ENCODE measurements at places on chromosomes 6 and 20.

DNA sequence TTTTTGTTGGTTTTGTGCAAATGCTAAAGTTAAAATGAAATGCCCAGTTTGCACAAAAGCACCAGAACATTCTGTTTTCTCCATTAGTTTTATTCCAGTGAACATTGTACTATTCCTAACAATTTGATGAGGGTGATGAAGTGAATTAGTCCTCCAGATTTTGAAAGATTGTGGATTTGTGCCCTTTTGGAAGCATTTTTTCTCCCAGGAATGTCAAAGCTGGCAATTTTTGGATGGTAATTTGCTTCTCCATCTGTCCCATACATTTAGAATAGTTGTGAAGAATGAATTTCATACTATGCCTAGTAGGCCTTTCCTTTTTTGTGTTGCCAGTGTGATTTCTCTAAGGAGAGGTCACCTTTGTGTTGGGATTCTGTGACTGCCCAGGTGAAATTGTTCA lies 797.2 kb downstream of the BCKDHB start:
- DNase-seq, result no peak

DNA sequence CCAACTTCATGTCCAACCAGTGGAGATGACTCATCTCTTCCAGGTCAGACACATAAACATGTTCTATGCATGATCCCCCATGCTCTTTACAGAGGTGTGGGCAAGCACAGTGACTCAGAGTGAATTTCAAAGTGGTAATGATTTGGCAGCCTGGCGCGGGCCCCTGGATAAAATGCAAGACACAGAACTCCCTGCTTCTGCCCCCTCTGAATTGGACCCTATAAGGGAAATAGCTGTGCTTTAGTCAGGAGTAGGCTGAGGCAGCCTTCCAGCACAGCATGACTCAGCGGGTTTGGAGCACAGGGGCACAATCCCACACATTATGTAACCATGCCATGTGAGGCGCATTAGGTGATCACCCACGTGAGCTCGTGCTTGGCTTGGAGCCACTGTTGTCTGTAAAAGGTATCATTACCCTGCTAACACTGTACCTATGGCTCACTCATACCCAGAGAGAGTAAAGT lies 127.4 kb downstream of the C6orf118 start:
- no peak for DNase-seq

DNA sequence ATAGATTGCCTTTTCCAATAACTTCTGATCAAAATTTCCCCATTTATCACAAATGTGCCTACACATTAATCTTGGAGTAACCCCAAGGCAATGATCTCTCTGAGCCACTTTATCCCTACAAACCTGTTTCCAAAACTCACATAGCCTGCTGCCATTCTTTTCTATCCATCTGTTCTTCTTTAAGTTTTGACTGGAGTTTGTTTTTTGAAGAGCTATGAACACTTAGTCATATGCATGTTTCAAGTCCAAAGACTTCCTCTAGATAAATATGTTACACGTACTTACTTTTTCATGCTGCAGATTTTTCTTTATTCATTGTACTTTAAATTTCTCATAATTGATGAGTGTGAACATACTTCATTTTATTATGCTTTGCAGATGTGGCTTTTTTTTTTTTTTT lies 488.9 kb upstream of the CITED2 start:
- DNase-seq, result no peak

GRCh38 chr6:96760153-96760687 lies 77.1 kb downstream of the GPR63 start:
- DNase-seq, result no peak

DNA sequence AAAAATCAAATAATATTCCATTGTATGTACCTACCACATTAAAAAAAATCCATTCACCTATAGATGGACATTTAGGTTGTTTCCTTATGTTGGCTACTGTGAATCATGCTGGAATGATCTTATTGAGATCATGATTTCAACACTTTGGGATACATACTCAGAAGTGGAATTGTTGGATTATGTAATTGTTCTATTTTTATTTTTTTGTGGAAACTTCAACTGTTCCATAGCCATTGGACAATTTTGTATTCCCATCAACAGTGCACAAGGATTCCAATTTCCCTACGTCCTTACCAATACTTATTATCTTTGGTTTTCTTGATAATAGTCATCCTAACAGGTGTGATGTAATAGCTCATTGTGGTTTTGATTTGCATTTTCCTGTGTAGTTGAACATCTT lies 834.0 kb downstream of the MAFB start:
- no peak for DNase-seq

GRCh38 chr6:132234356-132234755 lies 166.9 kb downstream of the MOXD1 start:
- DNase-seq, result no peak

GRCh38 chr6:45416700-45417099 lies 39.0 kb upstream of the SUPT3H start:
- no peak for DNase-seq

- no peak for DNase-seq
Measured at GRCh38 chr6:151292974-151293687, 53.4 kb downstream of the AKAP12 start.

DNA sequence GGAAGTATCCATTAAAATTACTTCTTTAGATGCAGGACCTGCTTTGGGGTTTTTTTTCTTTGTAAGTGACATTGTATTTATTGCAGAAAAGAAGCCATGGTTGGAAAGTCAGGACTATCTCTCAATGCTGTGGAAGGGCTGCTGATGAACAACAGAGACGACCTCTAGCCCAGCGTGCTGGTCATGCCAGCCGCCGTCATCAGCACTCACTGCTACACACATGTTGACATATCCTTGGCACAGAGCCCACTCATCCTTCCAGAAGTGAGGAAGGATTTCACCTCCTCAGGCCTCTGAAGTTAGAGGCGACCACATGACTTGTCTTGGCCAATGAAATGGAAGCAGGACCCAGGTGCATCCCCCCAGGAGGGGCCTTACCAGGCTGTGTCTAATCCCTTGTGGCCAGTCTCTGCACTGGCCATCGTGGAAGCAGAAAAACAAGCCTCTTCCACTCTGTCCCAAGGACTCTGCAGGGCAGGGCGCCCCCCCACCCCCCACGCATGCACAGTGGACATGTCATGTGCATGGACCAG lies 343.5 kb downstream of the TAF4 start:
- no peak for DNase-seq

GRCh38 chr6:130575557-130575956 lies 209.7 kb downstream of the TMEM200A start:
- no peak for DNase-seq

DNA sequence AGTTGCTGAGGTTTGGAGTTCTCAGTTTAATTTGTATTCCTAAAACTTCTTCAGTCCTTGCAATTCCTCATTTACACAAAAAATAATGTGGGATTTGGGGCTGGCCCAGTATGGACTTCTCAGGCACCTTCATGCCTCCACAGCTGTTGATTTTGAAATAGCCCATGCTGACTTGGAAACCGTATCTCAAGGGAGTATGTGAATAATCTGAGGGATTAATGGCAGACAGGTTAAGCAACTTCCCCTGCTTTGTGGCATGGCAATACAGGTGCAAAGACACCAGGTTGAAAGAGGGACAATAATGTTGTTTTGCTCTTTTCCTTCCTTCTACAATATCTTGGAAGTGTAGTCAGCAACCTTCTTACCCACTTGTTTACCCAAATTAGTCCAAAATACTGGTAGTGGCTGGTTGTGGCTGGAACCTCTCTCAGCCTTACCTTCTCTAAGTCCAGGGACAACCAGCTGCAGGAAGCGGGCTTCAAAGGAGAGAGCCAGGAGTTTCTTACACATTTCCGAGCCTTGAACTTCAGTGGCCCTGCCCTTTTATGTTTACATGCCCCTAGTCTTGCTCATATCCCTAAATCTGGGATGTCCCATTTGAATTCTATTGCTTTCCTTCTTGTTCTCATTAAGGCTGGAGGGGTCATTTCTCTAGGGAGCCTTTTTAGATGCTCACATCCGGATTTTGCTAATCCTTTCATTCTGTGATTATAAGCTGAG lies 44.1 kb upstream of the ADGRF1 start:
- DNase-seq, result no peak

DNA sequence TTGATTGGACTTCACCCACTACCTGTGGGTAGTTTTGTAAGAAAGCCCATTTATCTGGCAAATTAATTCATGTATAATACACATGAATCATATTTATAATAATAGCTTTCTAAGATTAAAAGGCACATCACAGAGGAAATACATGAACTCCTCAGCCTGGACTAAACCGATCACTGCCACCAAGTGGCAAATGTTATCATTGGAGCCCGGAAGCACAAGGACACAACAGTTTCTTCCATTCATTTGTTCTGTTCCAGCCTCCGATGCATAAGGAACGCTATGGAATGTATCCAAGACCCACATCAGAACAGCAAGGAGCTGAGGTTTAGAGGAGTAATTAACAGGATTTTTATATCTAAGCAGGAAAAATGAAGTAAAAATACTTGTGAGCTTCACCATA lies 13.9 kb upstream of the IPCEF1 start:
- DNase-seq, result no peak

DNA sequence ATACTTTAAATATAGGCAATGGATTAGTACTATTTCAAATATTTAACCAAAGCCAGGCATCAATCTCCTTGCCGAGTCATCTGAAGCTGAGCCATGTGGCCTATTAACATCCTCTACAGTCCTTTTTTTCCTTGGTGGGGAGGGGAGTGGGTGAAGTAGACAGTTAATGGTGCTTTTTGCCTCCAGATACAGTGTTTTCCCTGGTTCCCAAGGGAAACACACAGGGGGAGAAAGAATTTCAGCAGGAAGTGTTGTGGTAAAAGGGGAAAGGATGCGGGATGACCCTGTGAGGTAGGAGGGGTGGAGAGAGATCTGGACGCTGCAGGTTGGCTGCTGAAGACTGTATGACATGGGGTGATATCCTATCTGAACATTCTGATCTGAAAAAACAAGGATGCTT lies 9.6 kb downstream of the CLDN20 start:
- no peak for DNase-seq

DNA sequence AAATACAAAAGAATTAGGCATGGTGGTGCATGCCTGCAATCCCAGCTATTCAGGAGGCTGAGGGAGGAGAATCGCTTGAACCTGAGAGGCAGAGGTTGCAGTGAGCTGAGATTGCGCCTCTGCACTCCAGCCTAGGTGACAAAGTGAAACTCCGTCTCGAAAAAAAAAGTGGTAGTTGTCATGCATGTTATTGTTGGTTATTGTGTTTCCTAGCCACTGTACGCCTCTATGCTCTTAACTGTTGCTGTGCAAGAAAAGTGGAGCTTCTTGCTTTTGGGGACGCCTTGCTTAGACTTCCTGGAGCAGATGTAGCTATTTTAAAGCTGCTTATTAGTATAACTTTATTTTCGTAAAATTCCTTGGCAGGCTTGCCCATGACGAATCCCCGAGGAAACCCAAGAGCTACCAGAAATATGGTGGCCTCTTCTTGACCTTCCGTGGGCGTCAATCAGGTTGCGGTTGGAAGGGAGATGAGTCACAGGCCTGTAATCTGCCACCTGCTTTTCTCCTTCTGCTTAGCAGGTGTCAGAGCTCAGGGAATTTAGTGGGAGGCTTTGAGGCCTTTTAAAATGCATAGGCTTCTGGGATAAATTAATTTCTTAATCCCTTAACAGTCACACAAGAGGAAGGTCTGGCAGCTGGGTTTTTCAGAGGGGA lies 17.3 kb downstream of the GABRR2 start:
- no peak for DNase-seq

DNA sequence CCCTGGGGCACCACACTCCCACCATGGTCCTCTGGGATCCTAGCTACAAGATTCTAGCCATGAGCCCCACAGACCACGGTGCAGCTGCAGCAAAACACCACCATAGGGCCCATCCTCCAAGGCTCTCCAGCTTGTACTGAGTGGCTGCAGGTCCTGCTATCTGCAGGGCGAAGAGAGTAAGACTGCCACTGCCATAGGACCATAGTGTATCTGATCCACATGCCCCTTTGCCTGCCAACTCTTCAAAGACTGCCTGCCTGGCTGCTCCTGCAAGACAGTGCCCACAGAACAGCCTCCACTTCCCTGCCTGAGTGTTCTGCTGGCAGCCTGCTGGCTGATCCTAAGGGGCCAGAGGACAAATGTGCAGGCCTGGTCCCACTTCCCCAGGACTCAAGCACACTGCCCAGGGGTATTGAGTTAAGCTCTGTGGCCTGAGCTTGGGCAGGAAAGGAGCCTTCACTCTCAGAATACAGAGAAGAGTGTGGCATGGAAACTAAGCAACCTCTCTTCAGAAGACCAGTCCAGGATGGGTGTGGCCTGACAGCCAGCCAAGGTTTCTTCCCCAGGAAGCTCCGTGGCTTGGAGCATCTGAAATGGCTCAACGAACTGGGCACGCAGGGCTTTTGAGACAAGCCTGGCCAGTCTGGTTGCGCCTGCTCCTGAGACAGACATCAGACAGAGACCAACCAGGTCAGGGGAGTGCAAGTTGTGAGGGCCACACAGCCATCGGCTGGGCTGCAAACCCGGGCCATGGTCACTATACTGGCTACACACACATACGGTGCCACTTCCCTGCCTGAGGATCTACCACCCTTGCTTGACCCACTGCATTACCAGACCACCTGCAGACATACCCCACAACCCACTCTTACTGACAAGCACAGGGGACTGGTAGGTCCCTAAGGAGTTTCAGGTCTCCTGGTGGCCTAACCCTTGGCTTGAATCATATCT lies 54.5 kb downstream of the RNGTT start:
- no peak for DNase-seq

DNA sequence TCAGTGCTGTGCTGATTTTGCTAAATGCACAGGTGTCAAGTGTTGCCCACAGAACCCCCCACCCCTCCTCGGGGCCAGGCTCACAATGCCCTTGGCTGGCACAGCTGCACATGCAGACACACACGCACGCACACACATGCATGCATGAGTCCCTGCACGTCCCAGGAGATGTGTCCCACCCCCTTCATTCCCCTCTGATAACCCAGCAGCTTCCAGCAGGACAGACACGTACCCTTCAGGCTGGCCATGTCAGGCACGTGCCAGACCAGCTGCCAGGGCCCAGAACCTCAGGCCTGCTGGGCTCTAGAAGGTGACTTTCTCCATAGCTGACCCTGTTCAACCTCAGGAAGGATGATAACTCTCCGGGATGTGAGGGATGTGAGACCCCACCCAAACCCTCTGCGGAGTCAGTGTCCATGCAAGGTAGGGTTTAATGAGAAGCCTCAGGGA lies 44.4 kb downstream of the MRPL14 start:
- no peak for DNase-seq

DNA sequence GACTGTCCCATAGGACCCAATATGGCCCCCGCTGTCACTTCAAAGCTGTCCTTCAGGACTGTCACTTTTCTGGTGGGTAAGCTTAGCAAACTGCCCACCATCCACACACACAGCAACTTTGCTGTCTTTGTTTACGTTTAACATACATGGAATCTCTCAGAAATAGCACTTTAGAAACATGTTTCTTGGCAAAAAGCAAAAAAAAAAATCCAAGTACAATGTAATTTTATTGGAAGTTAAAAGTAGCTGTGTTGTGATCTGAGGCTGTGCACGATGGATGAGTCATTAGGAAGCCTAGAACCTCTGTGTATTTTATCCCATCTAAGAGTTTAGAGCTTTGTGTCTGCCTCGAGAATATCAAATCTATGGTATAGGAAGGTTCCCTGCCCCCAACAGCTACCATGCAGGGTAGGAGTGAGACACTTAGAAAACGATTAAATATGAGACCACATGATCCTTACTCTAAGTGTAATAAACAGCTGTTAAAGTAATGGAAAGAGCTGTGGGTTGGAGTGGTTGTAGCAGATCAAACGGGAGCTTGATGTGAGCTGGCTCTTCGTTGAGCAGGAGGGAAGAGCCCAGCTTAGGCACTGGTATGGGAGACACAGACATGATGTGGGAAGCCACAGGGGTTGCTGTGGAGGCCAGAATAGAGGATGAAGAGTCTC lies 119.5 kb downstream of the PLEKHG1 start:
- DNase-seq, result no peak

Measured in effector CD8-positive, alpha-beta T cell (primary cell).